Cortex of kidney (tissue), 1 donor: ENCODE measurements at places on chromosomes 2 and 18.

DNA sequence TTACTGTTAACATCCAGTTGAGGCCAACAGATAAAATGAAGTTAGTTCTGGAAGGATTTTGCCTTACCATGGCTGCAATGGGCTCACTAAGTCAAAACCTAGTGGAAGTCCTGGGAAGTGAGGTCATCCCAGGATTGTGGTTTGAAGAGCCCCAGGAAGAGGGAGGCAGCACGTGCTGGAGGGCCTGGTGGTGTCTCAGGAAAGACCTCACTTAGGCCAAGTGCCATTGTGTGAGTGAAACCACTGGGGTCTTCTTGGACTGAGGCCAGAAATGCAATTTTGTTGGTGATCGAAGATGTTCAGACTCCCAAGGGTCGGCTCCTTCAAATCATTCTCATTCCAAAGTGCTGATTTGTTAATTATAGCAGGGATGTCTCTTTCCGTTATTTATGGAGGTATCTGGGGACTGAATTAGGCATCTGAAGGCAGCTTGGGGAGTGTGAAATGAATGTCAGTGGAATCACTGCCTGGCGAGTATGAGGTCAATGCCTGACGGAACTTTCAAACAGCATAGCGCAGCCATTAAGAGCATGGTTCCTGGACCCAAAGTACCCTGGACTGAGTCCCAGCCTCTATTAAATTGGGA lies 60.0 kb downstream of the IL1R2 start:
- DNase-seq, result no peak

- no peak for DNase-seq
Measured at GRCh38 chr18:44507729-44508325, 172.9 kb upstream of the SETBP1 start.

DNA sequence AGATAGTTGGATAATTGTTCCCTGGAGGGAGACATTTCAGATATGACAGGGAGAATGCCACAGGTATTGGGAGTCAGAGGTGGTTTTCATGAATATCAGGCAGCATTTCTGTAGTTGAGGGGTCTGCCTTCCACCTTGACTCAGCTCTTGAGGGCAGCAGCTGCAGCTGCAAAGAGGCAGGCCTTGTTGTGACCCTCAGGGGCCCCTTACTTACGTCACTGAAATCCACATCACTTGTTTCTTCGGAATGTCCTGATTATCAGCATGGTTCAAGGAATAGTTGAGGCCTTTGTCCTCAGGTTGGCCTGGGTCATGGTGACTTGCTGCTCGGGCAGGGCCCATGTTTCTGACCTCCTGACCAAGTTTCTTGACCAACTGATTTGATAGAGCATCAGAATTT lies 46.9 kb downstream of the TMEM17 start:
- DNase-seq, result no peak

GRCh38 chr18:56823986-56824565 lies 172.9 kb downstream of the WDR7 start:
- no peak for DNase-seq

GRCh38 chr18:43389163-43389562 lies 111.9 kb upstream of the SYT4 start:
- DNase-seq, result no peak

DNA sequence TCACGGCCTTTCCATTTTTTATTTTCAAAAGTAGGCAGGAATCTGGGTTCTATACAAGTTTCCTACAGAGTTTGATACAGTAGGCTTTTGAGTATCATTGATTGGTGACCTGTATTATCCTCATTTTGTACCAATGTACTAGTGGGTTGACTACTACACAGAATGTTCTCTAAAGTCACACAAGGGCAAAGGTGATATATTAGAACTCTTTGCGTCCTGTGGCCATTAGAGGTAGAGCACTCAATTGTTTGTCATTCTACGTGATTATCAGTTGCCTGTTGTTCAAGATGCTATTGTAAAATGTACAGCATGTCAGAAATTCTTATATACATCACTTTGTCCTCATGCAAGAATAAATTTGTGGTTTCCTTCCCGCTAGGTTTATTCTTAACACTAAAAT lies 24.8 kb downstream of the WDR75 start:
- DNase-seq, result no peak

- no peak for DNase-seq
Measured at GRCh38 chr2:86297382-86298147, 39.9 kb downstream of the REEP1 start.

DNA sequence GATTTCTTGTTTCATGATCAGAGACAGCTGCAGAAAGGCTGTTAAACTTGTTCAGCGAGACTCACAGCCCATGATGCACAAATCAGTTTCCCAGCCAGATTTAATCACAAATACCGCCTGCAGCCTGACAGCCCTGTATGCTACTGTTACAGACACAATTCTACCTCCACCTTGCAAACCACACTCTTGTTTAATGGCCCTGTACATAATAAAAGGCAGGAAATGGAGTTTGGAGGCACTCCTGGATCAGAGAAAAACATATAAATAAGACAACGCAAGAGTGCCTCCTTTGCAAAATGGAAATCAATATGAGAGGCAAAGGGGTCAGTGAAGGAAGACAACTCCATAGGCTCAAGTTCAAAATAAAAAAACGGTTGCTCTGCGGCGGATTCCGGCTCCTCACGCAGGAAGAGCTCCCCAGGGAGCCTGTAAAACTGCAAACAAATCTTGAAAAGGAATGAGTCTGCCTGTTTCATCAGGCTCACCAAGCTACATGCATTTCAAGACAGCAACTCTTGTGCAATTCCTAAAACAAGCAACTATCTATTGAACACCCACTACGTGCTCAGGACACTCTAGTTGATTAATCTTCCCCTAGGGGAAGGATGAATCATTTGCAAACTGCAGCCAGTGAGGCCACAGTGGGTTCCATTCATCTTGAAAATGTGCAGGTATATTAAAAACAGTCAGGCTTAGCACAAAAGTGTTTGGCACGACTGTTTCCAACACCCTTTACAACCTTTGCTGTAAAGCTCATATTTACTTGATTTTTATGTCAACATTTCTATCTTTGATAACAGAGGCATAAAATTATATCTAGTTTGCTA lies 37.5 kb downstream of the TBC1D8 start:
- DNase-seq, result no peak

- no peak for DNase-seq
Measured at GRCh38 chr2:230931556-230932231, 6.7 kb upstream of the GPR55 start.

DNA sequence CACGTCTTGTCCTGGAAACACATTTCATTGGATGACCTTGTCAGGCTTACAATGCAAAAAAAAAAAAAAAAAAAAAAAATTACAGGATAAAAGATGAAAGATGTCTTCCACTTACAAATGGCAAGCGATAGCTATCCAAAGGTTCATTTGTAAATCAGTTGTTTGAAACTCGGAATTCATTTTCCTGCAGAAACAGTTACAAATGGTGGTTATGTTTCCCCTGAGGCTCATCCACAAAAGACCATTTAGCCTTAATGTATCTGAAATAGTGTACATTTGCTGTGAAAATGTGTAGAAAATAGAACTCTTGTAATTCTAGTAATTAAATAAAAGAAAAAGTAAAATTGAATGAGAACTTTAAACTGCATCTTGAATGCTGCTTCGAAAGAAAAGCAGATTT lies 25.9 kb downstream of the DPP10 start:
- no peak for DNase-seq

- no peak for DNase-seq
Measured at GRCh38 chr2:227402321-227402720, 14.6 kb upstream of the SCYGR1 start.

- no peak for DNase-seq
Measured at GRCh38 chr2:57516698-57517340, 529.8 kb upstream of the VRK2 start.

- DNase-seq, result no peak
Measured at GRCh38 chr18:24115628-24116027, 23.2 kb upstream of the CABYR start.

GRCh38 chr2:203501873-203502272 lies 33.2 kb downstream of the RAPH1 start:
- DNase-seq, result no peak

GRCh38 chr2:121276341-121276740 lies 8.7 kb downstream of the TFCP2L1 start:
- DNase-seq, result no peak

- no peak for DNase-seq
Measured at GRCh38 chr2:18124116-18124835, 245.8 kb downstream of the KCNS3 start.

DNA sequence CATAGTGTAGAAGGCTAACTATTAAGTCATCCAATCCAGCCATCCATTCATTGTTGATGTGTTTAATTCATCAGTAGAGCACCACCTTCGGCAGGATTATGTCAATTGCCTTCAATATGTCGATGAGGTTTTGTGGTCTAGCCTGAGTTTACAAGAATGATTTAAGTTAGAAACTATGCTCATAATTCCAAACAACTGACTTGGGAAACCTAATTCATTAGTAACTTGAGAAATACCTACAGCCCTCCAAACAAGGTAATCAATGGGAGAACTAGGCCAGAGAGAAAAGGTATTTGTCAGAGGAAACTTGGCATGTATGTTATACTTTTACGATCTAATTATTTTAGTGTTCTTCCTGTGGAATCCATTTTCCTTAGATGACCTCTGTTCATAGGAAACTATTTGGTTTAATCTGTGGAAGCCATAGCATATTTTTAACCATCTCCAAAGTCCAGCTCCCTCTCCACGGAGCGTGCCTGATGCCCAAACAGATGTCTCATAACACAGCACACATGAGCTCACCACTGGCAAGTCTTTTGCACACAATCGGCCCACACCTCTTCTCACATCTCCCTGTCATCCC lies 148.5 kb downstream of the GFPT1 start:
- DNase-seq, result no peak

GRCh38 chr2:17136877-17137276 lies 381.4 kb downstream of the RAD51AP2 start:
- no peak for DNase-seq

GRCh38 chr2:179860255-179861026 lies 971 bp downstream of the ZNF385B start:
- DNase-seq, result no peak

GRCh38 chr2:181581534-181581933 lies 75.4 kb downstream of the CERKL start:
- no peak for DNase-seq

DNA sequence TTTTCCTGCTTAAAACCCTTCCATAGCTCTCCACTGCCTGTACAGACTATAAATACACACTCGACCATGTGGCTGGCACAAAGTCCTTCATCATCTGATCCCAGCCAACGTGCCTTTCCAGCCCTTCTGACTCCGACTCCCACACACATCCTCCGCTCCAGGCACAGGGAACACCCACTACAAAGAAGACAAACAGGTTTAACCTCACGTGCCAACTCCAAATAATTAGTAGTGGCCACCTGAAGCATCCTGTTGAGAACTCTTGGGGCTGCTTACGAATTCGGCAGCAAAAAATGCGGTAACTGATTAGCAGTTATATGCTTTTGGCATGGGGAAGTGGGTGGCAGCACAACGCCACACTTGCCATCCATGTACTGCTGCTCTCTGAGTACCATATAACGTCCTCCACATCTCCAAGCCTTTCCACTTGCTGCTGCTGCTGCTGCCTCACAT lies 12.1 kb downstream of the SPIRE1 start:
- DNase-seq, result no peak

DNA sequence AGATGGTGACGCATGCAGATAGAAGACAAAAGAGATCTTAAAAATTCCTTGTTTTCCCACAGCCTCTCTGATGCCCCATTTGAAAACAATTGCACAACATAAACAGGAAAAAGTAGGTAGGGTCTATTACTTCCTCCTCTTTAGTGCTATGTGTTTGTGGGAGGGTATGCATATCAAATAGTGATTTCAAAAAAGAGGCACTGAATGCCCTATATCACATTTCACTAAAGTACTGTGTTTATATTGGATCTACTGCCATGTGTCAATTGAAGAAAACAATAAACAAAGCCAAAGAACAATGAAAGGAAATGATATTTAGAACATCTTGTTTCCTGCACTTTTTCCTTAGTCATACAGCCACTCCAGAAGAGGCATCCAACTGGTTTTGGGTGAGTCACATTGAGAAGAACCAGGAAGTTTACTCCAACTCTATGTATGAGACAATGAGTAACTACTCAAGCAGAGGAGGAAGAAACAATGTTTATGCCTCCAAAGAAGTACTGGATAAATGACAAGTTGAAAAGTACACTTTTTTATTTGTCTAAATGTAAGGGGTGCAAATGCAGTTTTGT lies 583.6 kb downstream of the FBXO15 start:
- no peak for DNase-seq

- no peak for DNase-seq
Measured at GRCh38 chr2:19416083-19416482, 57.7 kb upstream of the OSR1 start.

DNA sequence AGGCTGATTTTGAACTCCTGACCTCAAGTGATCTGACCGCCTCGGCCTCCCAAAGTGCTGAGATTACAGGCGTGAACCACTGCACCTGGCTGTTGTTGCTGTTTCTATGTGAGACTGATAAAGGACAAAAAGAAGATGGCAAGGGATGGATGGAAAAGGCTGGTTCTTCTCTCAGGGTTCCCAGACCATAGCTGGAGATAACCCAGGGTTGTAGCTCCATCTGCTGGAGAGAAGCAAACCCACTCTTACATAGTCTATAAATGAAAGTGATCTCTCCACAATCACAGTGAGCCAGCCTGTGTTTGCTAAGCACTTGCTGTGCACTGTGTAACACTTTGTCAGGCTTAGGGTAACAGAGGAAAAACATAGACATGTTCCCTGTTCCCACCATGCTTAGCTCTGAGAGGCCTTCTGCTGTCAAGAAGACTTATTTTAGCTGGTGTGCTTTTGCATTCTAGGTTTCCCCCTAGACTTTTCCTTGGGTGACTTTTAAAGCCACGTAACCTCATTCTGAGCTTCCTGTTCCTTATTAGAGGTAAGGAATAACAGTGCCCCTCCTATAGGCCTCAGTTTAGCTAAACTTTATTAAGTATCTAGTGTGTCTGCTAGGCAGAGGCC lies 49.7 kb downstream of the LIMS1 start:
- DNase-seq, result no peak

- no peak for DNase-seq
Measured at GRCh38 chr18:44258576-44258975, 422.1 kb upstream of the SETBP1 start.

- DNase-seq, result no peak
Measured at GRCh38 chr18:80253236-80253635, 5.9 kb upstream of the PARD6G start.

DNA sequence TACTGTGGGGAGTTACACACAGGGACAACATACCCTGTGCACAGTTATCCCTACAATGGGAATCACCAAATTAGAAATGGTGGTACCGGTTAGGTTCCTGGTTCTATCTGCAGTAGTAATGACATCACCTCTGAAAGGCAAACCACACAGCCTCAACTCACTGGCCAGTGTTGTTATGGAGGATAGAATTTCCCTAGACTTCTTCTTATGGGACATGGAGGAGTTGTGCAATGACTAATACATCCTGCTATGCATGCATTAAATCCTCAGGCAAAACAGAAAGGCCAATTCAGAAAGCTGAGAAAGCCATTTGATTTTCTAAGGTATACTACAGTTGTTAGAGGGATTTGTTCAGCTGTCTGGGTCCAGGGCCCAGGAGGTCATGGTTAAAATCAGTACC lies 439.3 kb downstream of the TMX3 start:
- no peak for DNase-seq

- DNase-seq, result no peak
Measured at GRCh38 chr2:160898581-160899307, 261.5 kb upstream of the TANK start.

GRCh38 chr2:37080689-37081088 lies 3.5 kb downstream of the HEATR5B start:
- no peak for DNase-seq

GRCh38 chr2:85248773-85249509 lies 78.8 kb downstream of the TGOLN2 start:
- DNase-seq, result no peak
